ENCODE measurements at places on chromosomes 7 and 10.

- DNase-seq, result no peak
Measured at GRCh38 chr7:56218510-56218909, 102.3 kb upstream of the NUPR2 start.

GRCh38 chr7:140230861-140231770 lies 54.3 kb upstream of the KDM7A start:
- DNase-seq, result peak; percentile 67

DNA sequence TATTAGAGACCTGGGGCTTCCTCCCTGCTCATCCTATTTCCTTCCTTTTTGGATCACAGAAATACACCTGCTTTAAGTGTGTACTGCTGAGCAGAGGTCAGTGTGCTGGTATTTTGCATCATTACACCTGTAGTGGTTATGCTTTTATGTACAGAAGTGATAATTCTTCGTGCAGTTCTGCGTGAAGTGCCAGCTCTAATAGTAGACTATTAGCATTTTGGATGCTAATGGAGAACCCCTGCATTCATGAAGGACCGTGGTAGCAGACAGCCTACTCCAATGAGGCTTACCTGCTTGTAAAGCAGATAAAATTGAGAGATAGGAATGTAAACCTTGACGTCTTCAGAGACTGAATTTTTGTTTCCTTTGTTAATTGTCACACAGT lies 114.3 kb downstream of the CDK14 start:
- no peak for DNase-seq

DNA sequence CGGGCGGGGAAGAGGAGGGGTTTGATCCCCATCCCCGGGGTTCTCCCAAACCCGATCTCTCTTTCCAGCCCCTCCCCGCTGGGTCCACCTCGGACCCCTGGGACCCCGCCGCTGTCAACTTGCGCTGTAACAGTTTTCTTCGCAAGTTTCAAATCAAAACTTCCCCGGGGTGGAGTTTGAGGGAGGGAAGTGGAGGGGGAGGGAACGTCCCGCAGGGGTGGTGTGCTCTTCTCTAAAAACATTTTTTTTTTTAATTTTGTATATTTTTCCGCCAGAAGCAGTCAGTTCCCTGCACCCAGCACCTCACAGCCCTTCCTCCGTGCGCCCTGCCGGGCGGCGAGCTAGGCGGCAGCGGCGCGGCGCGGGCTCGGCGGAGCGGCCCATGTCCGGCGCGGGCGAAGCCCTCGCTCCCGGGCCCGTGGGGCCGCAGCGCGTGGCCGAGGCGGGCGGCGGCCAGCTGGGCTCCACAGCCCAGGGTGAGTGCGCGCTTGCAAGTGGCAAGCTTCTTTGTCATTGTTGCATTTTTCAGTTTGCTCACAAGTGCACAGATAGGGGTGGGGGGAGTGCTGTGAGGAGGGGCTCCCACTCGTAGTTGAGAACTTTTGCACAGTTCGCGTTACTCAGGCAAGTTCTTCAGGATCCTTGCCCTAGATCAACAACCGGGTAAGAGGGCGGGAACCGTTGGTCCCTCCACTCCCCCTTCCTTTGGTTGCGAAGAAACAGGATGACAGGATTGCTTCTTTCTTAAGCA lies 933 bp downstream of the MDFIC start:
- no peak for DNase-seq

GRCh38 chr7:76133839-76134238 lies 67.9 kb upstream of the SRRM3 start:
- DNase-seq, result no peak

DNA sequence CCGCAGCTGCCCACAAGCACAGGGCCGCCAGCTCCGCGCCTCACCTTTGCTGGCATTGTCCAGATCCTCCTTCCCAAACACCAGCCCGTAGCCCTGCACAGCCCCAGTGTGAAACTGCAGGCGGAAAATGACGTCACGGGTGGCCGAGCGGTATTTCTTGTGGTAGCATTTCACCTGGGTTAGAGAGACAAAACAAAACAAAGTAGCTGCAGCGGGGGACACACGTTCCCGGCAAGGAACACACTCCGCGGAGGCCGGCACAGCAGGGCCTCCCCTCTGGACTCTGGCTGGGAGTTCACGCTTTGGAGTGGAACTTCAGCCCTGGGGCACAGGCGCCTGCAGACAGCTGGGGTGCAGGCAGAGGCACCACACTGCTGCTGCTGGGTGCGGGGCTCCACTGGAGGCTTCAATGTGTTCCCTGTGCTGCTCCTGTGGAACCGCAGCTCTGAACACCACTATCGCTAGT lies 181.1 kb downstream of the TNS3 start:
- DNase-seq, result no peak

- no peak for DNase-seq
Measured at GRCh38 chr10:6580279-6581029, 378 bp upstream of the PRKCQ start.

DNA sequence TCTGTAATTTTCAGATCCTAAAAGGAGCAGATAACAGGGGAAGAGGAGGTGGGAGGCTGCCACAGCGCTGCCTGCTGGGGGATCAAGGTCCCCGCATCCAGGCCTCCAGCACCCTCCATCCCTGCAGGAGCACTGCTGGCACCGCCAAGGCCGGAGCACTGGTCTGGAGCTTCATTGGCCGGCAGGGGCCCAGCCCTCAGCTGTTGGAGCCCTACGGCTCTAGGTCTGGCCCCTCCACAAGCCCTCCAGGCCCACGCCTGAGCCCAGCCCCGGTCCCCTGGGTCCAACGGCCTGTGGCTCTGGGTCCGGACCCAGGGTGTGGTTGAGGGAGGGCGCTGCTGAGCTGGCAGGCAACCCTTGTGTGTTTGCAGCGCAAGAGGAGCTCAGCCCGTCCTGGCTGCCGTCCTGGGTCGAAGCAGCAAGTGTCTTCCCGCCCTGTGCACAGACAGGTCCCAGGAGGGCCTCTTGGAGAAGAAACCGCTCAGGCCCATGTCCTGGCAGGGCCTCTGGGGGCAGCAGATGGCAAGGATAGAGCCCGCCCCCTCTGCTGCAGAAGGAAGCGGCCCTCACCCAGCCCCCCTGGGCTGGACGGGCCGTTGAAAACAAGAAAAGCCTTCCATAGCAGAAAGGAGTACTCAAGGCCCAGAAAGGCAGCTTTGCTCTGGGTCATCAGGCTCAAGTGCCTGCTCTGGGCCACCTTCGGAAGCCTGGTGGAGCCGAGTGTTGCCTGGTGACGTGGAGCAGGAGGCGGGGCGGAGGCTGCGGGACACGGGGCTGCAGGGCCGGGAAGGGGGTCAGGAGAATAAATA lies 54.3 kb upstream of the TNRC18 start:
- DNase-seq, result peak; percentile 83

DNA sequence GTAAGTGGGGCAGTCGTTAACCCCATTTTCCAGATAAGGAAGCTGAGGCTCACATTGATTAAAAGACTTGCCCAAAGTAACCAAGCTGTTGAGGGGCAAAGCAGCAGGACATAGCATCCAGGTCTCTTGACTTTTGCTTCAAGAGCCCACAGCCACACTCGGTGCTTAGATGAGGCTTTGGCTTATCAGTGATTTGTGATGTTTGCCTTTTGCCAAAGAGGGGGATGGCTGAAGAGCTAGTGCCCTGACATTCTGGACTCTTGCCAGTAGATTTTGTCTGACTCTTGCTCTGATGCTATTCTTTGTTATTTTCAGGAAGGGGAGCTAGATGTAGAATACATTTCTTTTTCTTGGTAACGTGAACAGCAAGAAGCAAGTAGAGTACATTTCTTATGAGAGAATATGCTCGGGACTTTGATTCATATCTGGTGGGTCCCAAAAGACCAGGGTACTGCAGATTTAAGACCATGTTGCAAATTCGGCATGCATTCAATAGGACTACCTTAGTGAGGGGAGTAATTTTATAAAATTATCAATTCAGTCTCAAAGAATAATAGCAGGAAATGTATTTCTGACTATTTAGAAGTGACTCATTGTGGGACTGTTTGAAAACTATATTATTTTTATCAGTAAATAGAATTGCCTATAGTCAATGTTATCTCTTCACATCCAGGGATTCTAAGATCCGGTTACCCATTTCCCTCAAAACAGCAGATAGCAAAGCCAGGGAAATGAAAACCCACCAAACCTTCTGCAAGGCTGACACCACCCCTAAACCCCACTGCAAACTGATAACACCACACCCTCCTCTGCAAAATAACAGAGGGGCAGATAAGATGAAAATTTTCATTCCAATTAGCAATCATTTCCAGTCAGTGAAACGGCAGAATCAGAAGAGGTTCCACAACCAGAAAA lies 180.0 kb upstream of the BMPER start:
- DNase-seq, result no peak

DNA sequence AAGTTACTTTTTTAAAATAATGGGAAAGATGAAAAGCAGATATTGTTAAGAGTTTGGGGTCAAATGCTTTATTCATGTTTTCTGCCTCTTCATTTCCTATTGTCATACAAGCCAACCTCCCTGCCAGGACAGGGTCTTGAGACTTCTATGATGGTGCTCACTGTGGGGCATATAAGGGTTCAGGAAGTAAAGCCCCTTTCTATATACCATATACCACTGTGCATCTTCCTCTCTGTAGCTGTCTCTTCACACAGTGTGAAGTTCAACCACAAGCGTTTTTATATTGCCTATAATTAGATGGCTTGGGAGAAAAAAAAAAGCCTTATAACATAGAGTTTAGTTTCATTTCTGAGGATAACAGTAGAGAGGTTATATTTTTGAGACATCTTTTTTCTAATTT lies 389.8 kb upstream of the SORCS1 start:
- DNase-seq, result no peak

DNA sequence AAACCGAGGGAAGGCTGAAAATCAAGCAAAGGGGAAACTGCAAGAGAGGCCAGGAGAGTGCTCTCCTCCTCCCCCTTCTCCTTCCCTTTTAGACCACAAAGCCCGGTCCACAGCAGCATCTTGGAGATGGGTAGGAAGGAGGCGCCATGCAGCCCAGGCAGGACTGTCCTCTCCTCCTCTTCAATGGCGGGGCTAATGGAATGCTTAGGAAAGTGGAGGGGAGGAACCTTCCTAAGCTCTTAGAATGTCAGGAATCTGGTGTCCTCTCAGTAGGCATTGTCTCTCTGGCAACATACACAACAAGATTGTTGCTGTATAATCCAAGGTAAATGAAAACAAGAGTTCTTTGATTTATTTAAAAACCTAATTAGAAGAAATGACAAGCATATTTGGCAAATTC lies 185.1 kb downstream of the DGKI start:
- no peak for DNase-seq

- no peak for DNase-seq
Measured at GRCh38 chr10:93752761-93753160, 5.0 kb upstream of the LGI1 start.

DNA sequence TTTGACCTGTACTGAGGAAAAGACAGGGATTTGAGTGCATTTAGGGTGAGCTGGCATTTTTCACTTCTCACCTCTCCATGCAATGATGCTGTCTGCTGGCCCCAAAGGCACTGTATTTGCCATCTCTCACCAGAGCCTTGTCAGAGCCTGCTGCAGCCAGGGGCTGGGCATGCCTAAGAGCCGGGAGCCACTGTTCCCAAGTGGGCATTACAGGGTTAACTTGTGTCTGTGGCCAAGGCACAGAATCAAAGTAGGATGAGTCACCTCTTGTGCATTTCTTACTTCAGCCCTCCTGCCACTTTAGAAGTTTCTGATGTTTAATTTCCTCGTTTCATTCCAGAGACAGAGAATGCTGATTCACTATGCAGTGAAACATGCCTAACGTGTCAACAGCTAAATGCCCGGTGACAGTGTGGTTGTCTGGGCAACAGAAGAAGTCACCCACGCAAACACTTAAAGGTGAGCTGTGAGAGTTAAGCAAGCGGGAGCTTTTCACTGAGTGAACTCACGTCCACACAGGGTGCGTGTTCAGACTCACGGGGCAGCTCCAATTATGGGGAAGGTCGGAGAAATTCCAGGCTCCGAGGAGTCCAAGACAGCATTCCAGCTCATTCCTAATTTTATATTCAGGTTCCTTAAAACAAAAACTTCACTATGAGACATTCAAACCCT lies 57.1 kb upstream of the IGFBP3 start:
- DNase-seq, result no peak

DNA sequence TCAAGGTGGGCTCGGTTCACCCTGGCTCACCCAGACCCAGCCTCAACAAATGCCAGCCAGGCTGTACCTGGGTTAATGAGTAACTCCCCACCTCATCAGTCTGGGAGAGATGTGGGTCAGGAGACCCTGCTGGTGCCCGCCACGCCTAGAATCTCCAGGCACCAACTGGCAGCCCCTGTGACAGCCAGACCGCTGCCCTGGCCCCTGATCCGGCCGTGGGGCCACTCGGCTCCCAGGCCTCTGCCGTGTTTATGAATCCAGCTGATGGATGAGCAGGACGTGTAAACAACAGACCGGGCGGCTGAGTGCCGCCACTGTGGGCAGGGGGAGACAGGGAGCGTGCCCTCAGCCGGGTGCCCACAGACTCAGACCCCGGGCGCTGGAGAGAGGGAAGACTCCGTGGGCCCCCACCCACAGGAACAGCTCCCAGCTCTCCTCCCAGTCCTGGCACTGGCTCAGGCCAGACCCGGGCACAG lies 34.0 kb upstream of the PDGFA start:
- DNase-seq, result no peak

DNA sequence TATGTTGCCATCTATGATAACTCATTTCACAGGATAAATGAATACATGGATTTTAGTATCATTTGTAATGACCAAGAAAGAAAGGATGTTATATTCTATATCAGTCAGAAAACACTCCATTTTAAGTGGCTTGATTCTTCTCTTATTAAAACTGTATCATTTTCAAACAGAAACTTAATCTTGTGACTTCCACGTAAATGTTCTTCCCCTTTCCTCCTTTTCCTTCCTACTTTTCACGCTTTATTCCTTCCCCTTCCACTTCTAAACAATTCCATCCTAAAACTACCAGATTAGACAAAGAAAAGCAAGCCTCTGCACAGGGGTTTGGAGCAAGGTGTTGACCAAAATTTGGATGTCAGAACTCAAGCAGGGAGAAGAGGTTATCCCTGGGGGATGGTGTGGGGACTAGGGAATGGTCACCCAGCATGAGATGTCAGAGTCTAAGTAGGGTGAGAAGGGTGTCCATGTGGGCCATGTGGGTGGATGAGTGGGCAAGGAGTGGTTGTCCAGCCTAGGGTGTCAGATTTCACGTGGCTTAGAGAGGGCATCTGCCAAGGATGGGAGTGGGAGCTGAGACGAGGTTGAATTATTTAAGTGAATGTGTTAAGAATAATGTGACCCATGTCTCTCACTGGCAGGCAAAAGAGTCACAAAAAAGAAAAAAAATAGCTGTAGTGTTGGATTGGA lies 5.0 kb upstream of the GSAP start:
- DNase-seq, result no peak

GRCh38 chr10:124043310-124044142 lies 49.9 kb downstream of the CHST15 start:
- DNase-seq, result no peak

GRCh38 chr7:17234030-17234397 lies 64.4 kb upstream of the AHR start:
- no peak for DNase-seq

- DNase-seq, result no peak
Measured at GRCh38 chr10:78616125-78616695, 452.6 kb upstream of the ZMIZ1 start.
